ENCODE measurements at places on chromosomes 13 and 19. TPM values are rescaled to one million over a fixed set of nuclear protein-coding genes. Genes with fewer than 3 reads are reported as not detected.

DIAPH3 gene
- 13.6 TPM for total RNA-seq

RASL11A gene
- total RNA-seq, result 108 TPM

ITGBL1 gene
- 634 TPM for total RNA-seq

PSG1 gene
- not detected for total RNA-seq

CLEC4M gene
- not detected for total RNA-seq

IGFL4 gene
- total RNA-seq, result 0.06 TPM

RNF225 gene
- total RNA-seq, result 0.12 TPM

ZNF439 gene
- 6.7 TPM for total RNA-seq
